Aorta (tissue), 5 donors: ENCODE measurements at places on chromosomes 16 and 17. TPM values are rescaled to one million over a fixed set of nuclear protein-coding genes. Genes with fewer than 3 reads are reported as not detected.

GRCh38 chr17:50129728-50130558, at the start of gene SAMD14:
SAMD14 (minus strand) TSS chr17:50130160; CDS start chr17:50124959, 5,201 bp downstream.
- H3K4me3 ChIP-seq = peak within 1 kb of the TSS; percentile 30
- DNase-seq = no peak
- H3K36me3 ChIP-seq = no peaks in the 10 kb centered on the region
- H3K4me1 ChIP-seq = peaks cover 2% of the 10 kb centered on the region
- no peaks in the 10 kb centered on the region for H3K27me3 ChIP-seq

DNA sequence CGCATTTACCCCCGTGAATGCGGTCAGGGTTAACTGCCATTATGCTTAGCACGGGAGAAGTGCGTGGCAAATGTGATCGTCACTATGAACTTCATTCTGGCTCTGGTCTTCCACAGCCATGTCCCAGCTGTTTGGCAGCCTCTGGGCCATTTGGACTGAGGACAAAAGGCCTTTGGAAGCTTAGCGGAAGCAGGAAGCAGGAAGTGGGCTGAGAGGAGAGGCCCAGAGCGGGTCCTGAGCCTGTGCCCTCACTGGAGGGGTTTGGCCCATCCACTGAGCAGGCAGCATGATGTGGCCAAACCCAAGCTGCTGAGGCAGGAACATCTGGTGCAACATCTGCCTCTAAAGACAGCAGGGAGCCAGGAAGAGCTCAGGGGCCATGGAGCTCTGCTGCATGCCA, 345.9 kb downstream of the C16orf95 start:
- no peak overlapping the region for H3K4me3 ChIP-seq
- no peak for DNase-seq
- no peak overlapping the region for H3K27ac ChIP-seq
- H3K36me3 ChIP-seq = no peaks in the 10 kb centered on the region
- no peaks in the 10 kb centered on the region for H3K27me3 ChIP-seq

Gene CRISPLD2
- 192 TPM for total RNA-seq

- H3K4me1 ChIP-seq = peaks cover 3% of the 10 kb centered on the region
- H3K36me3 ChIP-seq = no peaks in the 10 kb centered on the region
- no peak overlapping the region for H3K4me3 ChIP-seq
- no peak for DNase-seq
- no peaks in the 10 kb centered on the region for H3K27me3 ChIP-seq
- no peak overlapping the region for H3K27ac ChIP-seq
These were observed 14.6 kb upstream of the SREBF1 start for GRCh38 chr17:17851103-17852002.

Gene ZG16B
- not detected for total RNA-seq
